ENCODE measurements at places on chromosomes 12 and 14.

GRCh38 chr14:58078068-58078467 is 73.9 kb downstream of the ARMH4 start:
- DNase-seq: no peak

- DNase-seq: no peak
Measured at GRCh38 chr12:125185311-125185739, 120.1 kb downstream of the AACS start.

- DNase-seq: peak; percentile 45
Measured at GRCh38 chr14:104797115-104798044, 1.8 kb upstream of the AKT1 start.

GRCh38 chr14:38951451-38951850 is 151.6 kb downstream of the SEC23A start:
- DNase-seq: no peak

DNA sequence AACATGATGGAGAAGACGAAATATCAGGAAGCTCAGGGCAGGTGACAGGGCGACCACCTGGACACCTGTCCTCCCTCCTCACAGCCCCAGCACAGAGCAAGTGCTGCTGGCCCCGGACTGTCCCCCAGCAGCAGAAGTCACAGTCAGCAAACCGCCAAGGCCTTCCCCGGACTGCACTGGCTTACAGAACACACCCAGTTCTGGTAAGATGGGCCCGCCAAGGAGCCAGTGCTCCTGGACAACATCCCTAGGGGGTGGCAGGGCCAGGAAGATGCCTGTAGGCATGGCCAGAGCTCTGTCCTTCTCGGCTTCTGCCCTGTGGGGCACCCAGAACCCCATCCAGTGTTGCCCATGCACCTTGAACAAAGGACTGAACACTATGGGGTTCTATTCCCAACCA is 77.9 kb downstream of the BCL11B start:
- no peak for DNase-seq

GRCh38 chr12:122732170-122732569 is 1.5 kb upstream of the HCAR1 start:
- no peak for DNase-seq

DNA sequence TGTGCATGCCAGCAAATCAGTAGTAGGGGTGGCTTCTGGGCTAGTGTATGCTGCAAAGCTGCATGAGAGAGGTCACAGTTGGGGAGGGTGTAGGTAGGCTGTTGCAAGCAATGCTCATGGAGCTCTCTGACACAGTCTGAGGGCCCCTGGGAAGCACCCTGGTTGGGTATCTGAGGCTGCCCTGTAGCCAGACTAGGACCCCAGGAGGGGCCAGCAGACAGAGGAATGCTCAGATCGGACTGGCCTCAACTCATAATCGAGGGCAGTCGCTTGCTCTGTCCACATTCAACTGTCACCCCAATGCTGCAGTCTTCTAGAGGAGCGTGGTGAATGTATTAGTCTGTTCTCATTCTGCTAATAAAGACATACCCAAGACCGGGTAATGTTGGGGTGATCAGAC is 204.0 kb upstream of the ALG10 start:
- no peak for DNase-seq

- no peak for DNase-seq
Measured at GRCh38 chr14:76293923-76294322, 82.0 kb upstream of the ESRRB start.

DNA sequence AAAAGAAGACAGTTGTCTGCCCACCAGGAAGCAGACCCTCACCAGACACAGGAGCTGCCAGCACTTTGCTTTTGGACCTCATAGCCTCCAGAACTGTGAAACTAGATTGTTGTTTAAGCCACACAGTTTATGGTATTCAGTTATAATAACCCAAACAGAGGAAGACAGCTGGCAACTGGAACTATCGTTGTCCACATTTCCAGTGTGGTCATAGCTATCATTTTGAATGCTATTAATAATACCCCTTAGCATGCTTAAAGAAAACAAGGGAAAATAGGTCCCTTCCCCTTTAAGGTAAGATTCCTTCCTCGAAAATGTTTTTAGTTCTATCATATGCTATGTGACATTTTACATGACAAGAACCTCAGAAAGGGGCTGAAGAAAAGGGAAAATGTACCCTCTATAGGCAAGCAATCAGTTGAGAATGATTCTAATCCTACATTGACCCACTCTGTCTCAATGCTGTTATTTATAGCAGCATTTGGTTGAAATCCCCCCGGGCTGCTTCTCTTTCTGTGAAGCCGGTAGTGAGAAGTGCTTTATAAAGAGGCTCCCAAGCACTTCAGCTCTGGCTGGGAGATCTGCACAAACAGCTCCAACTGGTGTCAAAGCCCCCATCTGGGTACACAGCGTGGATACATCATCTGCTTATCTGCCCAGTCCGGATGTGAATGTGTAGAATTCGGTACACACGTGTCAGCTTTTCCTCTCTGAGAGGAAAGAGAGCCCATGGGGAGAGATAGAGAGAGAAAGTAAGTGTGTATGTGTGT is 221.2 kb upstream of the FLRT2 start:
- no peak for DNase-seq

DNA sequence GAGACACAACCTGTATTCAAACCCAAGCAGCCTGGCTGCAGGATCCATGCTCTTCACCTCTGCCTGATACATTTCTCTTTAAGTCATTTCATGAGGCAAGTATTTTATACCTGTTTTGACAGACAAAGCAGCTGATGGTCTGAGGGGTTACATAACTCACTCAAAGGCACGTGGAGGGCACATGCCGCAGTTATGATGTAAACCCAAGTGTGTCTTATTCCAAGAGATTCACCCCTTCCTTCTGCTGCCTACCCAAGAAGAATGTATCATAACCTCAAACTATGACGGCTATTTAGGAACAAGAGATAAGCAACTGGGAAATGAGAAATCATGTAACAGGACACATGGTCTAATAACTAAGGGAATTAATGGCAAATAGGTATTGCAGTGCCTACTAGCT is 329.8 kb upstream of the TMPO start:
- DNase-seq: no peak

GRCh38 chr12:24600551-24600950 is 348.4 kb downstream of the BCAT1 start:
- no peak for DNase-seq

GRCh38 chr12:84877340-84877739 is 35.3 kb downstream of the SLC6A15 start:
- DNase-seq: no peak

DNA sequence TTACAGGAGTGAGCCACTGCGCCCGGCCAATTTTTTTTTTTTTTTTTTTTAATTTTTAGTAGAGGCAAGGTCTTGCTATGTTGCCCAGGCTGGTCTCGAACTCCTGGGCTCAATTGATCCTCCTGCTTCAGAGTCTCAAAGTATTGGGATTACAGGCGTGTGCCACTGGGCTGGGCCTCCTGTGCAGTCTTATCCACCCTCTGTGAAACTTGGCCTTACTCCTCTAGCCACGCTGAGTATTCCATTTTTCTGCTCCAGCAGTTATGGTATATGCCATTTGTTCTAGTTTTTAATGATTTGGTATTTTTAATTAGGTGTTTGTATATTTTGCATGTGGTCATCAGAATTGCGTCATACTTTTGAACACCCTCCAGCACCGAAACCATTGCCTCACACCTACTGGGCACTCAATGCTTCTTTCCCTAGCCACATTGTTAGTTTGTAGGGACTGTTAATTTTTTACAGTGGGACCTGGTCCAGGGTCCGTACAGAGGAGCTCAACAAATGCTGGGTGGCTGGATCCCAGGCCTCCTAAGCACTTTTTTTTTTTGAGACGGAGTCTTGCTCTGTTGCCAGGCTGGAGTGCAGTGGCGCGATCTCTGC is 11.4 kb downstream of the RIOX1 start:
- DNase-seq: no peak

- DNase-seq: no peak
Measured at GRCh38 chr14:101734246-101734847, 27.2 kb upstream of the PPP2R5C start.

DNA sequence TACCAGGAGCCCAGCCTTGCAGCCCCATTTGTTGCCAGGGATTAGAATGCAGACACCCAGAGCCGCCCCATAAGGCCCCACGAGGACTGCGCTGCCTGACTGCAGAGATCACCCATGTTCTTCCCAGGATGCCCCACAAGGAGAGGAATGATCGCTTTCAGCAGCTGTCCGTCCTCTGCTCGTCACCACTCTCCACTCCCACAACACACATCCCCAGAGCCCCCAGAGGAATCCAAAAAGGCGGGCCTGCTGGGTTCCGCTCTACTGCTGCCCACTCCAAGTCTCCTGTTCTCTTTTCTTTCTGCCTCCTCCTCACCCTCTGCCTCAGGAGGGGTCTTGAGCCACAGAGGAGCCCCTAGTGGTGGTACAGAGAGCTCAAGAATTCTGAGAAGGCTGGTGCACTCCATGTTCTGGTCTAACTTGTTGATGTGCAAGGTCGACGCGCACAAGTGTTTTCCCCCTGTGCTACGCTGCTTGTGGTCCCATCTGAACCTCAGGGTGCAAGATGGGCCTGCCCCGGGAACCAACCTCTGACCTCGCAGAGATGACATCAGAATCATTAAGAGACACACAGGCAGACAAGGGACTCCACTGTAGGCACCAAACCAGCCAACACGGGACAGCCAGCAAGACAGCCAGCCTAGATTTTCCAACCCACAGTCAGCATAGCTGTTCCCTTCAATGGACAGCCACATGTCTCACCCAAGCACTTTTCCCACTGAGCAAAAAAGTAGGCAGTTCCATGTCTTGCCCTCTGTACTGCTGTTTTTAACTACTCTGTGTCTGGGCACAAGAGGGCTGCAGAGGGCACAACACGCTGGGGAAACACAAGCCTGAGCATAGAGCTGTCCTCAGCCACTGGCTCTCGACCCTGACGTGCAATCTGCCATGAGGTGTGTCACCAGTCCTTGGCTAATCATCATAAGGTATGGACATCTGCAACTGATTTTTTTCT is 29.9 kb downstream of the PXN start:
- peak; percentile 29 for DNase-seq

DNA sequence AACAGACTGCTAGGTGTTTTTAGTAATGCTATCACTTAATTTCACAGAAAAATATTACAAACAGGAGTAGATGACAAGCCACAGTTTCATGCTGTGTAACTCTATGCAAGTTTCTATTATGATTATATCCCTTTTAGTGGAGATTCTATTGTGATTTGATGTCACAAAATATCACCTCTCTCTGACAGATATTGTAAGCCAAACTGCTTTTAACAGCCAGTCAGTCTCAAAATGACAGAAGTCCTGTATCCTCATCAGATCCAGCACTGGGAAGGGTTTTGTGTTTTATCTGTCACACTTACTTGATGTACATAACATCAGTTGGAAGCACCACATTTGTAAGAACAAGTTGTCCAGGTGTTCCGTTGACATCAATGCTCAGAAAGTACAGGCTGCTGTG is 164.8 kb downstream of the DERA start:
- no peak for DNase-seq

DNA sequence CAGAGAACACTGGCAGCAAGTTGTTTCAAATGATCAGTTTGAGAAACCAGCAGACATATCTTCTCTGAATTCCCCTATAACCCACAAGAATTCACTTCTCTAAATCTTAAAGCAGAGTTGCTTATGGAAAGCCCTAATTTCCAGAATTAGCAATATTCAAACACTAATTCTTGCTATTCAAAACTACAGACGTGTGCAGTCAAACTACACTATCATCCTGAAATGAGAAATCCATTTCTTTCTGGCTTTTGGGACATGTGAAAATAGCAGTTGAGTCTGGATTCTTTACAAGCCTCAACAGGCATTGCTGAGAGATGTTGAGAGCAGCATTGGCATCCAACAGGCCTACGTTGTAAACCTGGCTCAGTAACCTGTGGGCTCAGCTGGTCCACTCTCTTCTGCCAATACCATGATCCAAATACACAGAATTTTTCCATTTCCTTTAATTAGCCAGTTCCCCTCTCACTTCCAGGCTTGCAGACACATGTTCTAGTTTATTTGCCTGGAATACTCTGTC is 74.6 kb upstream of the TMTC1 start:
- no peak for DNase-seq

GRCh38 chr12:12267742-12268200 is 927 bp upstream of the LRP6 start:
- DNase-seq: no peak

DNA sequence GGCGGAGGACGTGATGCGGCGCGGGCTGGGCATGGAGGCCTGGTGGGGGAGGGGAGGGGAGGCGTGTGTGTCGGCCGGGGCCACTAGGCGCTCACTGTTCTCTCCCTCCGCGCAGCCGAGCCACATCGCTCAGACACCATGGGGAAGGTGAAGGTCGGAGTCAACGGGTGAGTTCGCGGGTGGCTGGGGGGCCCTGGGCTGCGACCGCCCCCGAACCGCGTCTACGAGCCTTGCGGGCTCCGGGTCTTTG is 303 bp downstream of the GAPDH start:
- DNase-seq: no peak

DNA sequence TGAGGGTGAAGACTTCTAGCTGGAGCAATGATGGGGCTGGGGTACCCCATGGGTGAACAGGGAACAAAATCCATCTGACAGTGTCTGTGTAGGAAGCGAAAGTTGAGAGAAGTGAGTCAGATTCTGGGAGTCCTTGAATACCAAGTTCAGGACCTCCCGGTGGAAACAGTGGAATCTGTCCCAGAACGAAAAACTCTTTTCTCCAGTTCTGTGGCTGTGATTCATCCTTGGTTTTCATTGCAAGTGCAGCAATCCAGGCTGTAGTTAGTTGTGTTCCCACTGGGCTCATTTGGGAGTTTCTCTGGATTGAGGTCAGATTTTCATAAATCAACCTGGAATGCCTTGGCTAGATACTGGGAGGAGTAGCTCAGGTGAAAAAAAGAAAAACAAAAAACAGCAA is 120.7 kb downstream of the C12orf75 start:
- DNase-seq: no peak

GRCh38 chr12:41795910-41796309 is 348.8 kb downstream of the GXYLT1 start:
- DNase-seq: no peak

- no peak for DNase-seq
Measured at GRCh38 chr12:118140825-118141224, 4.9 kb downstream of the PEBP1 start.

DNA sequence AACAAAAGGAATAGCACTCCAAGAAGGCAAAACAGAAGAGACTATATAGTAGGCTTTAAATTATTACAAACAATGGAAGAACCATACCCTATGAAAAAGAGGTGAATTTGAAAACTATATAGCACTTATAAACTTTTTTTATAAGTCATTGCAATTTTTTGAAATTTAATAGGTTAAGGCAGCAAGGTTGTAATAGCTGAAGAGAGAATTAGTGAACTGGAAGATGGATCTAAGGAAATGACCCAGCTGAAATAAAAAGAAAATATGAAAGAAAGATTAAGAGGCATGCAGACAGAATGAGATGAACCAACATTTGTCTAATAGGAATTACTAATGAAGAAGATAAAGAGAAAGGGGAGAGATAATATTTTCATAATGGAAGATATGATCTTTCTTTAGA is 9.8 kb downstream of the TESC start:
- DNase-seq: no peak

DNA sequence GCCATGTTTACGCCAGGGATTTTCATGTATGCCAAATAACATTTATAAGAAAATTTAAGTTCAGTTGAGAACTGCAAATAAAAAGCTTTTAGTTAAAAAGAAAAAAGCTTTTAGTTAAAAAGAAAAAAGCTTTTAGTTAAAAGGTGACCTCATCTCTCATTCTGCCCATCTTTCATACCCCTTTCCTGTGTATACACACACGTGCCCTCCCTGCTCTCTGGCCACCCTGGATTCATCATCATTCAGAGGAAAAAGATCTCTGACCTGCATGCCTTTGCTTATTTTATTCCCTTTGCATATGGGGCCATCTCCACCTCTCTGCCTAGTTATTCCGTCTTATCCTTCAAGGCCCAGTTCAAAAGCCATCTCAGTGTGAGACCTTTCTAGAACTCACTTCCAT is 38.1 kb upstream of the CDK17 start:
- DNase-seq: peak; percentile 70

All from RKO (cell line).